ENCODE measurements at places on chromosomes 6 and 20.

DNA sequence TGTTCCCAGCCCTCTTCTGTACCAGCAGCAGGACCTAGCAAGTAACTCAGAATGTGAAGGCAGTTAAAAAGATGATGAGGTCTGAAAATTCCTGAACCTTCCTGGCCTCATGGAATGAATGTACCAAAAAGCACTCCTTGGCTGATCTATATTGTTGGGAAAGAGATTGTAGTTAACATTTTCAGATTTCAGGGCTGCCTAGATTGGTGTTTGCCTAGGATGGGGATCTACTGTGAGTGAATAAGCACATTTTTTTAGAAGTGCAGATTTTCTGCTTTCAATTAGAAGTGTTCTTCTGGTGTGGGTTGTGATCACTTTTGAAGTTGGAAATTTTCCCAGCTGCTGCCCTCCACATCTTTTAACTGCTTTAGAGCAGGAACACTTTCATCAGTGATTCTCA, 6.2 kb downstream of the MYLIP start:
- DNase-seq = no peak

DNA sequence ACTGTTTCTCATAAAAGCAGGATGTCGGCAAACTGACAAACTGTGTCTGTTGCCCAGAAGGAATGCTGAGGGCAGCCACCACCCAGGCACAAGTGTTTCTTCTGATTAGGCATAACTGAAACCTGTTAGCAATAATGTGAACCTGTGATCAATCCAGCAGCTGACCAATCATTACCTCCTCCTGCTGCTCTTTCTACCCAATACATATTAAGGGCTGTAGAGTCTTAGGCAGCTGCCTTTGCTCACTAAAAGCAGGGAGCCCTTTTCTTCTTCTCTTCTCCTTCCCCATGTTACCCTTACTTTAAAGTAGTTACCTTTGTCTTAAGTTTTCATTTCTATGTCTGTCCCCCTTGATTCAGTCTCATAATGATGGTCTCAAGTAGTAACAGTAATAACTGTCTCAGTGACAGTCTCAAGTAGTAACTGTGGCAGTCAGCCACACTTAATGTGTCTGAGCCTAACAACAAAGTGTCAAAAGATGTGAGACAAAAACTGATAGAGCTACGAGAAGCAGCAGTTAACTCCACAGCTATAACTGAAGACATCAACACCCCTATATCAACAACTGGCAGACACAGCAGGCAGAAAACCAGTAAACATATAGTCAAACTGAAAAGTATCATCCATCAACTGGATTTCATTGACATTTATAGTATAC, 37.0 kb downstream of the RANBP9 start:
- DNase-seq = no peak

GRCh38 chr6:167291623-167292300, 647 bp downstream of the UNC93A start:
- DNase-seq = peak; percentile 67

DNA sequence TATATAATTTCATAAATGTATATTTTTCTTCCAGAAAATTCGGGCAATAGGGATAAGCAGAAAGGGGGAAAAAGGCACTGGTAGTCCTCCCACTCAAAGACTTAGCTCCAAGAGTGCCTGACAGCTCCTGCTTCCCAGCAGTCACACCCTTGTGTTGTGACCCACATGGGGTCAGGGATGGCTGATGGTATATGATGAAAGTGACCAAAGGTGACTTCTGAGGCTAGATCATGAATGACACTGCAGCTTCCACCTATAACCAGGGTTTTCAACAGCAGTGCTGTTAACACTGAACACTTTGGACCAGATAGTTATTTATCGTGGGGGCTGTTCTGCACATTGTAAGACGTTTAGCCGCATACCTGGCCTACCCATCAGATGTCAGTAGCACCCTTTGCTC, 22.3 kb downstream of the FAM50B start:
- DNase-seq = peak; percentile 1

- DNase-seq = no peak
Measured at GRCh38 chr6:31908791-31909190, 6.9 kb upstream of the ZBTB12 start.

DNA sequence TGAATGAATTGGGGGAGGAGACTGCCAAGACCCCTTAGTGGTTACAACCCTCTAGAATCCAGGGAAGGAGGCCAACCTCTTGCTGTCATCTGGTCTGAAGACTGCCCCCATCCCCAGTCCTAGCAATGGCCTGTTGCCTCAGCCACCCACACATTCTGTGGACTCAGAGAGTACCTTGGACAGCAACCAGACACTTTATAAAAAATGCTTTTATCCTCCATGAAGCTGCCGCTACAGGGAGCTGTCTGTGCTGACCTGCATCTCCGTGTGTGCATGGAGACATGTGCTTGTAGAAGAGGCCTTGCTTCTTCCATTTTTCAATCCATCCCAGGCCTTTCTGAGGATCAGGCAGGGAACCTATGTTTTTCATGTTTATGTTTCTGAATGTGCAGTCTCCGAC, 15.2 kb downstream of the CDH22 start:
- peak; percentile 79 for DNase-seq

DNA sequence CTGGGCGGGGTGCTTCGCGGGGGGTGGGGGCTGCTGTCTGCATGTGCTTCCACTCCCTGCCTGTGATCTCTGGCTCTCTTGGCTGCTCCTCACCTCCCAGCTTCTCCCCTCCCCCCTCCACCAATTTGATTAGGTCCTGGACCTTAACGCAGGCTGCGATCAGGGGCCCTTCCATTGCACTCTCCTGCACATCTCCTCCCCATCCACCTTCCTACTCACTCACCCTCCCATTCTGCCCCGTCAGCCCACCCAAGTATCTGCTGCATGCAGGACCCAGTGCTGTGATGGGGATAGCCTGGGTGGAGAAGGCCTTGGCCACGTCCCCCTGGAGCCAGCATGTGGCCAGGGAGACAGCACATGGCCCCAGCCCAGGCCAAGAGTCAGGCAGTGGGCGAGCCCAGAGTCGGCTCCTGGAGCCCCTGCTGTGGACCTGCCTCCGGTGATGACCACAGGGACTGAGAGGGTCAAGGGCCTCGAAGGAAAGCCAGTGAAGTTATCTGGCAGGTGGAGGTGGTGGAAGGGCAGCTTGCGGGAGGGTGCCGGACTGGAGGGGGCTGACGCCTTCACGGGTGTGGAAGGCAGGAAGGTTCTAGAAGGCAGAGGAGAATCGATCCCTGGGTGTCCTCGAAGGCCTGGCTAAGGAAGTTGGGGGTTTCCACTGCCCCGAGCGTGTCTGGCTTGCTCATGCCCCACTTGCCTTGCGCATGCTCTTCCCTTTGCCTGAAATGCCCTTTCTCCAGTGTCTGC, 40.7 kb downstream of the SRC start:
- peak; percentile 34 for DNase-seq

Measured in islet precursor cell (in vitro differentiated cells).